ENCODE measurements at places on chromosomes 13 and 19.

DNA sequence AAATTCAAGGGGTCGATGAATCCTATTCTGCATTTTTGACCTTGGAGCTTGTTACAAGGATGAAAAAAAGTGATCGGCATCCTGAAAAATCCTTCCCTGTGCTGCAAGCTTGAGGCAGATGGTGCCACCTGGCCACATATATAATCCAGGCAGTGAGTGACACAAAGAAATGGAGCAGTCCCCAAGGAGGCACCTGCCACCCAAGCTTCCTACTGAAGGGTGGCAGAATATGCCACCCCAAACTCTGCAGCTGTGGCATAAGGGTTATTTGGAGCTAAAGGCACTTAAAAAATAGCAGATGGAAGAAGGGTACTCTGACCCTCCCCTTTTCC lies 15.4 kb downstream of the TMEM272 start:
- DNase-seq, result no peak

DNA sequence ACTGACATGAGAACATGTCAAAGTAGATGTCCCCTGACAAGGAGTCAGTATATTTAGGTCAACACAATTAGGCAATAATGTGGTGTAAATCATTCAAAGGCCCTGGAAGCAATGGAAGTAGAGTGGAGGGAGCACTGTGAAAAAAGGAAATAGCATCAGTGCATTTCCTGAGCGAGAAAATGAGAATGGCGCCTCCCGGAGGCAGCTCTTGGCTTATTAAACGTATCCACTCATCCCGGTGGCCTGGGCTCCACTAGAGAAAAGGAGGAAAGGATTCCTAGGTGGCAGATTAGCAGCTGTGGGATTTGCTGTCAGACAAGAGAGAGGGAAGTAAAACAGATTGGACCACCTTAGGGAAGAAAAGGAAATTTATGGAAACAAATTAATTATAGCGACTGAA lies 173.7 kb upstream of the TMTC4 start:
- no peak for DNase-seq

- peak; percentile 100 for DNase-seq
Measured at GRCh38 chr19:44776402-44777096, 1.1 kb upstream of the CBLC start.

- DNase-seq, result no peak
Measured at GRCh38 chr19:30403203-30403985, 31.2 kb downstream of the ZNF536 start.

DNA sequence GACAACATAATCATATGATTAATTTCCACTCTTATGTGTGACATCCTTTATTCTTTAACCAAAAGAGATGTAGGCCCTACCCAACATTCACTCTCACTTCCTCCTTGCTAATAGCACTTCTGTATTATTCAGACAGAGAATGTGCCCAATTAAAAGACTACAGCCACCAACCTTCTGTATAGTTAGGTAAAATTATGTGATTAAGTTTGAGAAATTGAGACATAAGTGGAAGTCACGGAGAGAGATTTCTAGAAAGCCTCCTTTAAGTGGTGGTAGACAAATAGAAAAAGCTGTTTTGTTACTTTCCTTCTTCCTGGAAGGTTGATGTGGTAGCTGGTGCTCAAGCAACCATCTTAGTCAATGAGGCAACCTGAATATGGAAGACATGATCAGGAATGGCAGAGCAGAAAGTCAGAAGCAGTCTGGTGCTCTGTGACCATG lies 14.8 kb downstream of the EPSTI1 start:
- DNase-seq, result no peak

- DNase-seq, result no peak
Measured at GRCh38 chr19:35565016-35565856, 1.8 kb upstream of the ATP4A start.

- no peak for DNase-seq
Measured at GRCh38 chr13:98707281-98707999, 45.0 kb downstream of the SLC15A1 start.

DNA sequence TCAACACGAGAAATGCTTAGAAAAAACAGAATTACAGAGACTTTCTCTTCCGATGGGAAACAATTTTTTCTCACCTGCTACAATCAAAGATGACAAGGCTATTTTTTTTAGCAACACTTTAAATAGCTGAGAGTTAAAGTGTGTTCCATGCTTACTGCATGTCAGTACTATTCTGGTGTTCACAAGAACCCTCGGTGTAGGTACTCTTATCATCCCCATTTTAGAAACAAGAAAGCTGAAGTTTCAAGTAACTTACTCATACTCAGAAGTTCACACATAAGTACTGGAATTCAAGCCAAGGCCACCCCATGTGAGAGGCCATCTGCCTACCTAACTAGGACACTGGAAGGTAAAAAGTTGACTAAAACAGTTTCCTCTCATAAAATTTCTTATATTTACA lies 9.0 kb upstream of the TNFRSF19 start:
- DNase-seq, result no peak

GRCh38 chr19:49727217-49728030 lies 35.7 kb downstream of the TSKS start:
- no peak for DNase-seq

- DNase-seq, result no peak
Measured at GRCh38 chr19:18339723-18340122, 675 bp upstream of the PGPEP1 start.

- DNase-seq, result no peak
Measured at GRCh38 chr19:42285541-42285941, 16.4 kb upstream of the PRR19 start.

DNA sequence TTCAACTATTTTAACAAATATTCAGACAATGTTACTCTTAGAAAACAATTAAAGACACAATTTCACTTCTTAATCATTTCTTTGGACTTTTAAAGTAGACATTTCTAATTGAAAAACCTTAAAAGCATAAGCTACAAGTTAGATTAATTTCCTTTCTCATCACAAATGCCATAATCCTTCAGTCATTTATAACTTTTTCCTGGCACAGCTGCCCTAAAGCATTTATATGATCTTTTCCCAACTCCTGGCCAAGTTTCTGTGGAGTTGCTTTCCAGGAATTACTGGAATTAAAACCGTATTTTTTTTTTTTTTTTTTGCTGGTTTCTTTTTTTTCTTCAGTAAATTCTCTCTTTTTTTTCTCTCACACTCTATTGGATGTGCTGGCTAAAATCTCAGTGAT lies 615.9 kb downstream of the TBC1D4 start:
- no peak for DNase-seq

Measured in epithelial cell of esophagus (primary cell).